Fibroblast of upper back skin (primary cell): ENCODE measurements at places on chromosomes 16 and 17.
A peak's percentile ranks its signal among the peaks of the same experiment; 100 is the strongest.

DNA sequence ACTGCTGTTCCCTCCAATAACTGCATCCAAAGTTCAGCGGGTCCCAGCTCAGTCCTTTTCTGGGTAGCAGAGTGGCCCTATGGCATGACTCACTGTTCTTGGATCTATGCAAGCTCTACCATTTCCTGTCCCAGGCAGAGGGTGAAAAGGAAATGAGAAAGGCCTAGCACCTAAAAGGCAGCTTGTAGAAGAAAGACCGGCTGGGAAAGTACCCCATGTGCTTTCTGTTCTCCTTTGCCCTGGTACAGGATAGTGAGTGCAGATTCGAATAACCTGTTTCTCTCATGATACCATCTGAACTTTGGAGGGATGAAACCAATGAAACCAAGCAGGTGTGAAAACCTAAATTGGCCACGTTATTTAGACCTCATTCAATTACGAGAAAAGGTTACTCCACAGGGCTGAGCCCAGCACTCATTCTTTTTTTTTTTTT is 12.7 kb upstream of the HASPIN start:
- peak; percentile 27 for DNase-seq

DNA sequence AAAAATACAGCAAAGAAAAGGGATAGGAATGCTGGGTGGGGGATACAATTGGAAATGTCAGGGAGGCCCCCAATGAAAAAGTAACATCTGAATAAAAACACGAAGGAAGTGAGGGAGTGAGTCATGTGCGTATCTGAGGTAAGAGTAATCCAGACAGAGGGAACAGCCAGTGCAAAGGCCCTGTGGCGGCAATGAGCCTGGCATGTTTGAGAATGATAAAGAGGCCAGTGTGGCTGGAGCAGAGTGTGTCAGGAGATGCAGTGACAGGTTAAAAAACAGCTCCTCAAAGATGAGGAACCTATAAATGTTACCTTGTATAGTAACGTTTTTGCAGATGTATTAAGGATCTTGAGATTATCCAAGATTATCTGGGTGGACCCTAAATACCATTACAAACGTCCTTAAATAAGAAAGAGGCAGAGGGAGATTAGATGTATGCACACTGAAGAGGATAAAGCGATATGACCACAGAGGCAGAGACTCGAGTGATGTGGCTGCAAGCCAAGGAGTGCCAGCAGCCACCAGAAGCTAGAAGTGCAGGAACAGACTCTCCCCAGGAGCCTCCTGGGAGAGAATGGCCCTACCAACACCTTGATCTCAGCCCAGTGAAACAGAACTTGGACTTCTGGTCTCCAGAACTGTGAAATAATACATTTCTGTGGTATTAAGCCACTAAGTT is 17.8 kb upstream of the SLC35B1 start:
- no peak for DNase-seq

DNA sequence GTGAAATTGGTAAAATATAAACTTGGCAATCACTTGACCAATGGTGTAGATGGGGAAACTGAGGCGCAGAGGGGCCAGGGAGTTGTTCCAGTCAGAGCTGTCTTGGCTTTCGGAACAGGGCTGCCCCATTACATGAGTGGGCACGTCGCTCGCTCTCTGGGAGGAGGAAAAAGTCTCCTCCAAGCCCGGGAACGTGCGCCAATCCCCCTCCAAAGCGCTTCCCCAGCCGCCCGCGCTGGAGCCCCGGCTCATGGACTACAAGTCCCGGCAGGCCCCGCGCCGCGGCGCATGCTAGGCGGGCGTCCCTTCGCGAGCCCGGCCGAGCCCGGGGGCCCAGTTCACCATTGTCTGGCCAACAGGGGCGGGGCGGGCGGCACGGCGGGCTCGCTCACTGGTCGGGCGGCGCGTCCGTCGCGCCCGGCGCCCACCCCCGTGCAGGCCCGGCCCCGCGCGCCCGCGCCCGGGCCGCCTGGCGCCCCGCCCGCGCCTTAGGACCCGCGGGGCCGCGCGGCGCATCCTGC is at the start of gene LLGL1:
Gene LLGL1, plus strand, starts transcription at position 515 of the 521 bp plus-strand sequence. CDS start 48 bp downstream, outside the sequence.
- DNase-seq, result peak; percentile 96

- DNase-seq, result no peak
Observed at GRCh38 chr16:66391726-66392670, 25.5 kb downstream of the CDH5 start.

GRCh38 chr17:31460226-31460721 is 68.8 kb downstream of the RAB11FIP4 start:
- DNase-seq, result no peak

GRCh38 chr17:59026176-59026939 is 80.3 kb downstream of the TRIM37 start:
- no peak for DNase-seq

DNA sequence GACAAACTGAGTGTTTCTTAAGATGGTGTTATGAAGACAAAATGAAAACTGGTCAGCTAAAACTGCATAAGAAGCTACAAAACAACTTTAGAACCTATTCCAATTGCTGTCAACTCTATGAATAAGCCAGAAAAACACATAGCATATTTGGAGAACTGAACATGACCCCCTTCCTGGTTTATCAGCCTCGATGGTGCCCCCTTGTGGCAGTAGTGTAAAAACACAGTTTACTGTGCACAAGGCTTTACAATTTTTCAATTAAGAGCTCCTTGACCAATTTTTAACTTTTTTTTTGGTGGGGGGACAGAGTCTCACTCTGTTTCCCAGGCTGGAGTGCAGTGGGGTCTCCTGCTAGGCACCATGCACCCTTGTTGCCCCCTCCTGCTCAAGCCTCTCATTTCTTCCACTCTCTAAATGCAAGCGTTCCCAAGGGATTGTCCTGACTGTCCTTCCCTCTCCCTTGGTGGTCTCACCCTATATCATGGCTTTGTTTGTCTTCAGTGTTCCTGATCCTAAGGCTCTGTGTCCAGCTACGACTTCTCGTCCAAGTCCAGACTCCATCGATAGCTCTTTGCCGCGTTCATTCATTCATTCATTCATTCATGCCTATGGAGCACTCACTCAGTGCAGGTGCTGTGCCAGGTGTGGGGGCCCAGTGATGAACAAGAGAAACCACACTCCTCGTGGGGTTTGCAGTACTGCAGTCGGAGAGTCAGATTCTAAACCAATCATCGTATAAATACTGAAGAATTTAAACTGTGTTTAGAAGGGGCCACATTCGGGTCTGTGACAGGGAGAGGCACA is 7.5 kb downstream of the EIF1 start:
- DNase-seq, result peak; percentile 80

- DNase-seq, result no peak
Observed at GRCh38 chr16:49213594-49213993, 68.0 kb downstream of the CBLN1 start.

GRCh38 chr17:76672270-76672851 is 28.8 kb upstream of the ST6GALNAC1 start:
- no peak for DNase-seq

DNA sequence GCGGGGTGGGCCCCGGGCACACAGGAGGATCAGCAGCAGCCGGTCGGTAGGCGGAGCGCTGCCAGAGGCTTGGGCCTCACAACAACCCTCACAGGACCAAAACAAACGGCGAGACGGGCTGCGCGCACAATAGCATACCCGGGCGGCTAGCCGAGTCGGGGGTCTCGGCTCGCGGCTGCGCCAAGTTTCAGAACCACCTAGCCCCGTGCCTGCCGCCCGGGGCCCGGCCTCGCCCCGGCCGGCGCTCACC is 732 bp downstream of the ULK2 start:
- peak; percentile 51 for DNase-seq

- DNase-seq, result no peak
Observed at GRCh38 chr16:73231944-73232554, 184.1 kb upstream of the ZFHX3 start.

DNA sequence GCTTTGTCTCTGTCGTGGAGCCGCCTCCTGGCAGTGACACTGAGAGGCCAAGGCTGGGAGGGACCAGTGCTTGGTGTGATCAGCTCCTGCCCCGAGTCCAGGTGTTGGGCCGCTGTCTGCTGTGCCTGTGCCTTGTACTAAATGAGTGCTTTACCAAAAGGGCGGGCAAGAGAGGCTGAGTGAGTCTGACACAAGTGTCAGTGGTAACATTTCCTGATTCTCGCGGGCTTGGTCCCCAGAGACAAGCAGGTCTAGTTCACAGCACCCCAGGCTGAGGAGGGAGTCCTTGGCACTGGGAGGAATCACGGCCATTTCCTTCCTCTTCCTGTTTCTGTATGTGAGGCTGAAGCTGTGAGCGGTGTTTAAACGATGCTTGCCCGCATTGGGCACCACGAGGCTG is 30.2 kb downstream of the PLD6 start:
- DNase-seq, result no peak

GRCh38 chr16:84550096-84550495 is 45.6 kb upstream of the MEAK7 start:
- DNase-seq, result no peak

DNA sequence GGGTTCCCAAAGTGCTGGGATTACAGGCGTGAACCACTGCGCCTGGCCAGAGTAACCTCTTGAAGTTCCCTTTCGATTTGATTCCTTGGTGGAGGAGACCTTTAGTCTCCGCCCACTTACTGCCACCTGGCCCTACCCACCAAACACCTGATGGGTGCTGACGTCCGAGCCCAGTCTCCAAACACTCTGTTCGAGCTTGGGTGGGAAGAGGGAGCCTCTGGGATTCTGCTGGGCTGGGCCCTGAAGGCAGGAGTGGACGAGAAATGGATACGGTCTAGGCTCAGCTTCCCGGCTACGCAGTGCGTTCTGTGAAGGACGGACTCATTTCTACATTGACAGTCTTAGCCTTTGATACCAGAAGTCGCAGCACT is 870 bp upstream of the ITGA3 start:
- DNase-seq, result no peak

GRCh38 chr17:80254396-80255251 is 6.0 kb upstream of the RNF213 start:
- DNase-seq, result peak; percentile 91

- DNase-seq, result no peak
Observed at GRCh38 chr17:41144846-41145245, 4.5 kb upstream of the KRTAP4-6 start.
